NCI-H2227 treated with DMSO at 0.1 percent for 48 hours (cell line): ENCODE measurements at places on chromosomes 3 and 15.

DNA sequence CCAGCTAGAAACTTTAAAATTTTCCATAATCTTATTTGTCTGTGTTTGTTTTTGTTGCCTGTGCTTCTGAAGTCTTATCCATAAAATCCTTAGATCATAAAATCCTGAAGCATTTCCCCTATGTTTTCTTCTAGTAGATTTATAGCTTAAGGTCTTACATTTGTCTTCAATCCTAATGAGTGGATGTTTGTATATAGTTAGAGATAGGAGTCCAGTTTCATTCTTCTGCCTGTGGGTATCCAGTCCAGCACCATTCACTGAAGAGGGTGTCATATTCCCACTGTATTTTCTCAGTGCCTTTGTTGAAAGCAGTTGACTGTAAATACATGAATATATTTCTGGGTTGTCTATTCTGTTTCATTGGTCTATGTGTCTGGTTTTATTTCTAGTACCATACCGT lies 44.8 kb upstream of the SPSB4 start:
- no peak for DNase-seq

DNA sequence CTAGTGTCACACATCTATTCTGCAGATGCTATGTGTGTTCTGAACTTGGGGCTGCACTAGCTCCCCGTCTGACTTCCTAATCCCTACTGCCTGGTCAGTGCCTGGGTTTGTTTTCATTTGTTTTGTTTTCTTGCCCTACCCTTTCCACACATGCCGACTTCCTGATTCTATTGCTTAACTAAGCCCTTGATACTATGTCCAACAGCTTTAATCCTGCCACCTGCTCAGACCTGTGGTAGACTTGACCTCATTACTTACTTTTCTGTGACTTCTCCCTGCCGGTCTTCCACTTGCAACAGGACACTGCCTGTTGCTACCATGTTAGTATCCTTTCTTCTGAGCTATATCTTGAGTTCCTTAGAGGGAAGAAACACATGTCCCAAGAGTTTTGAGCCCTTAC lies 39.3 kb upstream of the CEMIP start:
- no peak for DNase-seq

GRCh38 chr3:161913786-161914389 lies 417.3 kb downstream of the OTOL1 start:
- DNase-seq = no peak

DNA sequence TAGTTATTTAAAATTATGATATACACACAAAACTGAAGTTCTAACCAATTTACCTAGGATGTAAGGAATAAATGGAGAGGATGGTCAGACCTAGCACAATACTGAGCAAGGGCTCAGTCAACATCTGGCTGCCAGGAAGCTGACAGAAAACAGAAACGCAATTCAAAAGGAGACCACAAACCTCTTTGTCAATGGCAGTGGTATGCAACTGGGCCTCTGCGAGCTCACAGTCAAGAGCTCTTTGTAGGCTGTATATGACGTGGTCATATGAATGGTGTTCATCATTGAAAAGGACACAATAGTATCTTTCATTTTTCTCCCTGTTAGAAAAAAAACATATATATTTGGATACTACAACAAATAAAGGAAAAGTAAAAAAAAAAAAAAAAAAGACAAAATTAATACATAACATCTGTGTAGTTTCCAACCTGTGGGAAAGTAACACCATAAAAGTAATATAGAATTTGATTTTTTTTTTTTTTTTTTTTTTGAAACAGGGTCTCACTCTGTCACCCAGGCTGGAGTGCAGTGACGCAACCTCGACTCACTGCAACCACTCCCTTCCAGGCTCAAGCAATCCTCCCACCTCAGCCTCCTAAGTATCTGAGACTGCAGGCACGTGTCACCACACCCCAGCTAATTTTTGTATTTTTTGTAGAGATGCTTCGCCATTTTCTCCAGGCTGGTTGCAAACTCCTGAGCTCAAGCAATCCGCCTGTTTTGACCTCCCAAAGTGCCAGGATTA lies 37.9 kb downstream of the UBR1 start:
- no peak for DNase-seq

DNA sequence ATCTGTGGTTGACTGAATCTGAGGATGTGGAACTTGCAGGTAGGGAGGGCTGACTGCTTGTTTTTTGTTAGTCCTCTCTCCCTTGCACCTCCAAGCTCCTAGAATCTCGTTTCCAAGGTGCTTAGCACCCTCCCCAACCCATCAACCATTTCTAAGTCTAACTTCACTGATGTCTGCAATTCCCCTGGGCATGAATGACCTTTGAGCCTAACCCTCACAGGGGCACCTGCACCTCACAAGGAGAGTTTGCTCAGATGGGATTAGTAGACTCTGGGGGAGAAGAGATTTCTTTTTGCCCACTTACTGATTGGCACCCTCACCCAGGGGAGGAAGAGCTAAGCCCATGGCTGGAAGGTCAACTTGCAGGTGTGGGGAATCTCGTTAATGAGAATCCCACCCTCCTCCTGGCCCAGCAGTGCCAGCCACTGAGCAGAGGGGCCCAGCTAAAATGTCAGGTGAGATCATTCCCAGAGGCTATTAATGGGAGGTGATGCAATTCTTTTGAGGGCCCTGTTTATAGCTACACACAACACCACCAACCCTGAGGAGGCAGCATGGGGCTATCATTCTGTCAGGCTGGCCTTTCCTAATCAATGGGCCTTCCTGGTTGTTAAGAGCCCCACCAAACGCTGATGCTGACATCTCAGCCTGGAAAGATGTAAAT lies 81.6 kb upstream of the HERC1 start:
- no peak for DNase-seq

GRCh38 chr3:124032311-124032880 lies 40.5 kb upstream of the ROPN1 start:
- DNase-seq = no peak

DNA sequence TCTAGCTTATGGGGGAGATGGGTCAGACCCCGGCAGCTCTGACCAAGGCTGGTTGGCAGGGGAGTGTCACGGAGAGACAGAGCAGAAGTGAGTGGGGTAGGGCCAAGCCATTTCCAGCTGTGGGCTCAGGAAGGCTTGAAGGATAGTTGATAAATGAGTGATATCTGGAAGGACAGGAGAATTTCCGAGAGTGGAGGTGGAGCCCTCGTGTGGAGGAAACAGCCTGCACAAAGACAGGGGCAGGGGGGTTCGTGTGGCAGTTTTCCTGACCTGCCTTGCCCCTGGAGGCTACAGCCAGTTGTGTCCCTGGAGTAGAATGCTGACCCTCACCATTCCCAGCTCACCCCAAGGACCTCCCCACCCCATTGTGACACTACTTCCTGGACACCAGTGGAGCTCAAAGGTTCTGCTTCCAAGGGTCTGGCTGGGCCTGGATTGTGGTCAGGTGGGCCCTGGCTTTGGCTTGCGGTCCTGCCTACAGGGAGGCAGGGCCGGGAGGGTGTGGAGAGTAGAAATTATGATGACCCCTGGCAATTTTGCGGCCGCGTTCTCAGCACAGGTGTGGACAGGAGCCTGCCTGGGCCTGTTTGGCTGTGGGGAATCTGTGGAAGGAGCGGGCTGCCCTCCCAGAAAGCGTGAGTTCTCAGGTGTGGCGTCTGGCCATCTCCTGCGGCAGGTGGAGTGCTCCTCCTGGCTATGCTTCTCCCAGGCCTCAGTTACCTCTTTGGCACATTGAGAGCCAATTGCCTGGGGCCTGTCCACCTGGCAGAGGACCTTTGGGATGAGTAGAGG lies at the start of gene SLC22A14:
SLC22A14 (plus strand) TSS at position 400 of the 792 bp plus-strand sequence. CDS start 23,733 bp downstream, outside the sequence.
- no peak for DNase-seq

- no peak for DNase-seq
Observed at GRCh38 chr3:134751831-134752230, 43.2 kb upstream of the EPHB1 start.

GRCh38 chr15:47432826-47433225 lies 284.5 kb upstream of the SEMA6D start:
- no peak for DNase-seq
